ENCODE measurements at places on chromosomes 12 and 14. TPM values are rescaled to one million over a fixed set of nuclear protein-coding genes. Genes with fewer than 3 reads are reported as not detected.
A peak's percentile ranks its signal among the peaks of the same experiment; 100 is the strongest.

- no peak for DNase-seq
Measured at GRCh38 chr12:82638324-82638723, 48.4 kb upstream of the TMTC2 start.

DNA sequence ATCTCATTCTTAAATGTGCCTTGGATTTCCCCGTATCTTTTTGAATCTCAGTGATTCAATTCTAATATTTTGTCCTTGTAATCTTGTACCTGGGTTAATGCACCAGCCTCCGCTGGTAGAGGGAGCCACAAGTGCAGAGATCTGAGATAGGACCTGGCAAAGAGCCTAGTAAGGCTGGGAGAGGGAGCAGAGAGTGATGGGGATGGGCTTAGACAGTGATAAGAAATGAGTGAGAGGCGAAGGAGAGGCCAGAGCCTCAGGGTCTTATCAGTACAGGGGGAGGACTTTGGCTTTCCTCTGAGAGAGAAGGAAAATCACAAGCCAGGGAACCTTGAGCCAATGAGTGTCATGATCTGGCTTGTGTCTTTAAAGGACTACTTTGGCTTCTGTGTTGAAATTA, 30.5 kb upstream of the LMNTD1 start:
- peak; percentile 10 for DNase-seq

DNA sequence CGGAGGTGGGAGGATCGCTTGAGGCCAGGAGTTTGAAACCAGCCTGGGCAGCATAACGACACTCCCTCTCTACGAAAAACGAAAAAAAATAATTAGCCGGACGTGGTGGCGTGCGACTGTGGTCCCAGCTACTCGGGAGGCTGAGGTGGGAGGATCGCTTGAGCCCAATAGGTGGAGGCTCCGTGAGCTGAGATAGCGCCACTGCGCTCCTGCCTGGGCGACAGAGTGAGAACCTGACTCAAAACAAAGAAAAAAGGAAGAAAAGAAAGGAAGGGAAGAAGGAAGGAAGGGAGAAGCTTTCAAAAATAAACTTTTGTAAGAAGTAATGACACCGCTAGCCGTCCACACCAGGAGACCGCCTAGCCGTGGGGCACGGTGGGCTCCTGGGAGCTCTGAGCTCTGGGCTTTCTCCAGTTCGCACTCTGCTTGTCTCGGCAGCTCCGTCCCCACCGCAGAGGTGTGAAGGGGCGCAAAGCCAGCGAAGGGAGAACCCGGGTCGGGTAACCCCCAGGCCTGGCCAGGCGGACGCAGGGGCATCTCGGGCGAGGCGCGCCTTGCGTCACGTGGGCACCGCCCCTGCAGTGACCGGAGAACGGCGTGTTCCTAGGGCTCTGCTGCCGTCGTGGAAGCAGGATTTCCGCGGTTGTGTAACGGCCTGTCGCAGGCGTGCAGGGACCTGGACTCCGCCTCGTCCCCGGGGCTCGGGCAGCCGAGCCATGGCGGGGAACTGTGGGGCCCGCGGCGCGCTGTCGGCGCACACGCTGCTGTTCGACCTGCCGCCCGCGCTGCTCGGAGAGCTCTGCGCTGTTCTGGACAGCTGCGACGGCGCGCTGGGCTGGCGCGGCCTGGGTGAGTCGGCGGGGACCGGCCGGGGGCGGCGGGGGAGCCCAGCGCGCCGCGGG, at the start of gene IRAK3:
IRAK3 (plus strand) TSS at position 631 of the 902 bp plus-strand sequence; CDS start at position 717, 86 bp downstream.
- no peak for DNase-seq

GUCY2C gene
- total RNA-seq = not detected

ARHGEF25 gene
- total RNA-seq = 3.6 TPM

DNA sequence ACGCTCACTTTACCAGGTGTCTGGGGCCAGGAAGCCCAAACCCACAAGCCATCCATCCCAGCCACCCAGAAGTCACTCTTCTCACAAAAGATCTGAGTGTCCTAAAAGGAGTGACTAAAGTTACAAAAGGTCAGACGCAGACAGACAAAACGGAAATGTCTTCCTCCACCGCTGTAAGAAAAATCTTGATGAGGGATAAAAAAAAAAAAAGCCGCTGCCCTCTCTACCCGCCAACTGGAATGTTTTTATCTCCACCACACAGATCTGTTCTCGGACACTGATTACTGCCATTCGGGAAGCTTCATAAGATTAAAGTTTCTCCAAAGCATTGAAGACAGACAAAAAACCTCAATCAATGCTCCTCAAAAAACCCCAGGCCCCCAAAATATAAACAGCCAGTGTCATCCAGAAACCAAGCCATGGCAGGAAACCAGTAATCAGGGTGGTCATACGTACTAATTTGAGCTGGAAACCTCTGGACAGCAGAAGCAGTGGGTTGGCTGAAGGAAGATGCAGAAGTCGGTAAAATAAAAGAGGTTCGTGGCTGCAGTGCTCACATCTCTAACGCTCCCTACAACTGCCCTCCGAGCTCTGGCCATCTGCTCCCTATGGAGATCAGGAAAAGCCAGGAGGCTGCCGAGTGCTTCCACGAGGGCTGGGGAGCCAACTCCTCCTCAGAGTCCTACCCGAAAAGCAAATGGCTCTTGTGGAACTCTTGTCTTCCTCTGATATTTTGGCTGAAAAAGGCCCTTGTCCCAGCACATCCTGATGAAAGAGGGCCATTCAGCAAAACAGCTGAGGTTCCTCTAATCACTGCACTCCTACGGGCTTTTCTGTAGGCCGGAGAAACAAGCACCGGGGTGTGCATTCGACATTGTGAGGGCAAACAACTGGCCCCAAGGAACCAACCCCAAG, 30.3 kb downstream of the SSH1 start:
- no peak for DNase-seq

GRCh38 chr14:23444314-23444713, 8.9 kb upstream of the MYH7 start:
- no peak for DNase-seq
